ENCODE measurements at places on chromosomes 13 and 19.

- DNase-seq: no peak
These were observed 53.3 kb downstream of the TEX26 start for GRCh38 chr13:30985637-30986205.

DNA sequence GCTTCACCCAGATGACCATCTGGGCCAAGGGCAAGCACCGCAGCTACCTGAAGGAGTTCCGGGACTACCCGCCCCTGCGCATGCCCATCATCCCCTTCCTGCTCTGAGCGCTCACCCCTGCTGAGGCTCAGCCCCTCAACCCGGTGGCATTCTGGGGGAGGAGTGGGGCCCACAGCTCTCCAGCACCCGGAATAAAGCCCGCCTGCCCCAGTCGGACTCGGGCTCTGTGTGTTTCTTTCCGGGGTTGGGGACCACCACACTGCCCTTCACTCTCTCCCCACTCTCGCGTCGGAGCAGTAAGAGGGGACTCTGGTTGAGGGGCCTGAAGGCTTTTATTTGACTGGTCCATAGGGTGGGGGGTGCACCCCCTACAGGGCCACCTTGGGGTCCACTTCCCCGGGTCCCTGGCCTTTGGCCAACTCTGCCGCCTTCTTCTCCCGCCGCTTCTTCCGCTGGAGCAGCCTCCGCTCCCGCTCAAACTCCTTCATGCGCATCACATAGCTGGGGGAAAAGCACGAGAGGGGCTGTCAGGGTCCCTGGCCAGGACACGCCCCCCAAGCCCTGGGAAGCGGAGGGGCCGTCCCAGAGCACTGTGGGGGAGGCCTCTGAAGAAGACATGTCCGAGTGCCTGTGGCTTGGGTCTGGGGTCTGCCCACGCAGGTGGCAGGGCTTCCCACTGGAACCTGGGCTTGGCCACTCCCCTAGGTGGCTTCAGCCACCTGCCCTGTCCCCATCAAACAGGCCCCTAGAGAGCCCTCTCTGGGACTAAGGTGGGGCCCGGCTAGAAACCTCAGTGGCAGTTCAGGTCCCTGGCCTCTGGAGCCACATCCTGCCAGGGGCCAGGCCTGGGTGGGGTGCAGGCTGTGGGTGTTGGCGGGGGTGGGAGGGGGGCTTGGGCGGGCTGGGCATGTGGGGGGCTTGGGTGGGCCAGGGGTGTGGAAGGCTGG is 5.8 kb downstream of the NDUFB7 start:
- DNase-seq: no peak

DNA sequence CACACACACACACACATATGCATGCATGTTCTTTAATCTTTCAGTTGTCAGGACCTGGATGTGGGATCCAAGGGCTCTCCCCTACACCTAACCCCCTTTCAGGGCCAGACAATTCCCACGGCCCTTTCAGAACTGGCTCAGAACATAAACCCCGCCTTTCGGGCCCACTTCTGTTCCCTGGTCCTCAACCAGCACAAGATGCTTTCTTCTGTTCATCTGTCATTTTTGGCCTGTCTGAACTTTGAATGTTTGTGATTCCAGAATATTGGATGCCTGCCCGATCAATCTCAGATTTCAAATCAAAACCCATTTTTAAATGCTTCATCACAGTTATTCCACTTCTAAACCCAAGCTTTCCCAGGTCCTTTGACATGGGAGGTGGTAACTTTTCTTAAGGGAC is 167.3 kb downstream of the USP12 start:
- no peak for DNase-seq

DNA sequence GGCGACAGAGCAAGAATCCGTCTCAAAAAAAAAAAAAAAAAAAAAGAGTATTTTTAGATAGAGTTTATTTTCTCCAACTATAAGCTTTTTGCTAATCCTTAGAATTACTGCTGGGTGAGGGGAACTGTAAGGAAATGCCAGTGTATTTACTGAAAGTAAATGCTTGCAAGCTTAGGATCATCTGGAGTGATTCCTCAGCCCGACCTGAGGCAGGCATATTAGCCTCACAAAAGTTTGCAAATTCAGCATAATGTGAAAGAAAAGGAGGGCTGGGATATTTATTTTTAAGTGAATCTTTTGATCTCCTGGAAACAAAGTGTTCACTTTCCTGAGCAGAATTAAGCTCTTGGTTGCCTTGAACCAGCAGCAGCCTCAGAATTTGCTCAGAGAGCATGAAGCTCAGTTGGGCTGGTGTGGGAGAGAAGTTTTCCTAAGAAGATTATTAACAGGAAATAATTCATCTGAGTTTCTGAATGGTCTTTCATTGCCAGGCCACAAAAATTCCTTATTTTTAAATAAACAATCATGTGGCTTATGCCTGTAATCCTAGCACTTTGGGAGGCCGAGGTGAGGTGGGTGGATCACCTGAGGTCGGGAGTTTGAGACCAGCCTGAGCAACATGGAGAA is 24.7 kb upstream of the SPATA13 start:
- DNase-seq: no peak

- DNase-seq: no peak
These were observed 8.5 kb downstream of the DBP start for GRCh38 chr19:48628486-48629296.

GRCh38 chr13:66837246-66837645 is 392.9 kb downstream of the PCDH9 start:
- no peak for DNase-seq

DNA sequence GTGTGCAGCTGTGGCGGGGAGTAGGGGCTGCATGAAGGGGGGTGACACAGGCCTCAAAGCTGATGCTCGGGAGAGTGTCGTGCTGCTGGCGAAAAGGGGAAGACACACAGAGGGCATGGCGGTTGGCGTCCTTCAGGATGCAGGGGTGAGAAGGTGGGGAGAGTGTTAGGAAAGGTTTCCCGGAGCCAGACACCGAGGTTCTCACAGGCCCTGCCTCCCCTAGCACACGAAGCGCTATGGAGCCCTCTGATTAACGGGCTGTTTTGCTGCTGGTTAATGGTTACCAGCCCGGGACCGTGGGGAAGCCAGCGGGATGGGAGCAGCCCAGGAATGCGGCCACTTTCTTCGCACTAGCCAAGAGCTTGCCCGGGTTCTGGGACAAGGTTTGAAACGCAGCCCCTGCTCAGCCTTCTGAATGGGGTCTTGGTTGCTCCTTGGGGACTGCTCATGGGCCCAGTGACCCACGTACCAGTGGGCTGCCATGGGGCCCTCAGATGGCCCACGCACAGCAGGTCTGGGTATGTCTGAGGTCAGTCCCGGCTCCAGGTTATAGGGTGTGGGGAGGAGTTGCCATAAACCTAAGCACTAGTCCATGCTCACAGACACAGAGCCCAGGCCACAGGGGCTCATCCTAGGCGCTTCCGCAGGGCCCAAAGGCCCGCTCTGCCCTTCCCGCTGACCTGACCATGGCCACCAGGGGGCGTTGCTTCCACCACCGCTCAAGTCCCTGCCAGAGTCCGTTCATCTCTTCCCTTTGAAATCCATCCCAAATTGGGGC is 31.3 kb upstream of the ISYNA1 start:
- no peak for DNase-seq

DNA sequence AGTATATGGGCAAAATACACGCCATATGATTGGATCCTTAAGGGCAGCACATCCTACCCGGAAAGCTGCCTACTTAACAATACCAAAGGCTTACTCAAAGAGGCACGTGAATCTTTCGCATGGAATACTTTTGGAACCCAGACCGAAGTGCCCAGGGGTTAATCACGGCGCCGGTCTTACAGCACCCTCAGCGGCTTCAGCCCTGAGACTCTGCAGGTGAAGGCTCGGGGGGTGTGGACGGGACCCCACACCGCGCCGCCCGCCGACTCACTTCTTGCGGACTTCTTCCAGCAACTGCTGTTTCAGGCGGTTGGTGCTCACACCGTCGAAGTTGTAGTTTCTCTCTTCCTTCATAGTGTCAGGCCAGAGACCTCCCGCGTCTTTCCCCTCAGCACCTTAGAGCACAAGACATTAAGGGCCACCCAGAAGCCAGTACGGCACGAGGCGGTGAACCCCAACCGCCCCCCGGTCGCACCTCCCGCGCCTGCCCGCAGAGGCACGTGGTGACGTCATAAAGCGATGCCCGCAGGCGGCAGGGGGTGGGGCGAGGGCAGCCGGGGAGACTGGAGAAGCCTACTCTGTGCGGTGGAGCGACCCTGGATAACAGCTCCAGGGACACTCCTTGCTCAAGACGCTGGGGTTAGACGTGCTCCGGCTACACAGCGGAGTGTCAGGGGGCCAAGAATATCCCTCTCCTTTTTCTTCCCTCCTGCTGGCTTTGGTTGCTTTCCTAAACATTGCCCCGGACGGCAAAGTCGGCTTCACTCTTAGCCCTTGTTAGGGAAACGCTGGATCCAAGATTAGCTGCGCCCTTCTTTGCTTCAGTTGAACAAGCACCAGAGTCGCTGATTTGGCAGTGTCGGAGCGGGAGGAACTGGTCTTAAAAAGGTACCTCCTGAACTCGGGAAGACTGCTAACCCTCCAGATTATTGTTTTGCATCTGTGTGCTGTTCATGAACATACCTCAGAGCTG is at the start of gene CCDC169:
CCDC169 (minus strand) TSS at position 449 of the 973 bp plus-strand sequence; CDS start at position 354, 95 bp downstream.
- no peak for DNase-seq

DNA sequence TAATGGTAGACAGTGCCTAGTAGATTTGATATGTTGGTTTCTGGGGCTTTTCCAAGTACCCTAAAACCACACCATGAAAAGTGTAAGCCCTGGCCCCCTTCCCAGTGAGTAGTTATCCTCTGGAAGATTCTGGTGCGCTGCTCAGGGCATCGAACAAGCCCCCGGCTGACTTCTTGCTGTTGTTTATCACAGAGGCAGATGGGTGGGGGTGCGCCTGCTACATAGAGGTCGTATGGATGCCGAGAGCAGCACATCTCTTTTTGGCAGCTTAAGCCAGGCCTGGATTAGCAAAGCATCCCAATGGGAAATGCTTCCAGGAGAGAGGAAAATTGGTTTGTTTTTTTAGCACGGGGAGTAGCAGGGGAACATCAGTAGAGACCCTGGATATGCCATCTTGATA is 26.3 kb upstream of the SPATA13 start:
- DNase-seq: no peak
